CD4-positive, alpha-beta T cell (primary cell): ENCODE measurements at places on chromosomes 7 and 10. TPM values are rescaled to one million over a fixed set of nuclear protein-coding genes. Genes with fewer than 3 reads are reported as not detected.

NUTM2A gene
- 1.2 TPM for total RNA-seq

ABHD11 gene
- total RNA-seq: 11.5 TPM

CAV2 gene
- total RNA-seq: not detected

SHTN1 gene
- total RNA-seq: 0.85 TPM

NPFFR1 gene
- total RNA-seq: 0.03 TPM

IGFBP1 gene
- total RNA-seq: not detected

PALD1 gene
- total RNA-seq: 0.44 TPM

GIMAP1 gene
- total RNA-seq: 8.0 TPM

TUBAL3 gene
- total RNA-seq: not detected

SFTPA1 gene
- not detected for total RNA-seq
